ENCODE measurements at places on chromosomes 3 and 15.
A peak's percentile ranks its signal among the peaks of the same experiment; 100 is the strongest.

GRCh38 chr3:132189601-132190000 is 127.6 kb upstream of the ACP3 start:
- no peak for DNase-seq

GRCh38 chr15:70559265-70560239 is 203.8 kb downstream of the UACA start:
- no peak for DNase-seq

- no peak for DNase-seq
Observed at GRCh38 chr3:13189639-13190377, 116.6 kb upstream of the IQSEC1 start.

DNA sequence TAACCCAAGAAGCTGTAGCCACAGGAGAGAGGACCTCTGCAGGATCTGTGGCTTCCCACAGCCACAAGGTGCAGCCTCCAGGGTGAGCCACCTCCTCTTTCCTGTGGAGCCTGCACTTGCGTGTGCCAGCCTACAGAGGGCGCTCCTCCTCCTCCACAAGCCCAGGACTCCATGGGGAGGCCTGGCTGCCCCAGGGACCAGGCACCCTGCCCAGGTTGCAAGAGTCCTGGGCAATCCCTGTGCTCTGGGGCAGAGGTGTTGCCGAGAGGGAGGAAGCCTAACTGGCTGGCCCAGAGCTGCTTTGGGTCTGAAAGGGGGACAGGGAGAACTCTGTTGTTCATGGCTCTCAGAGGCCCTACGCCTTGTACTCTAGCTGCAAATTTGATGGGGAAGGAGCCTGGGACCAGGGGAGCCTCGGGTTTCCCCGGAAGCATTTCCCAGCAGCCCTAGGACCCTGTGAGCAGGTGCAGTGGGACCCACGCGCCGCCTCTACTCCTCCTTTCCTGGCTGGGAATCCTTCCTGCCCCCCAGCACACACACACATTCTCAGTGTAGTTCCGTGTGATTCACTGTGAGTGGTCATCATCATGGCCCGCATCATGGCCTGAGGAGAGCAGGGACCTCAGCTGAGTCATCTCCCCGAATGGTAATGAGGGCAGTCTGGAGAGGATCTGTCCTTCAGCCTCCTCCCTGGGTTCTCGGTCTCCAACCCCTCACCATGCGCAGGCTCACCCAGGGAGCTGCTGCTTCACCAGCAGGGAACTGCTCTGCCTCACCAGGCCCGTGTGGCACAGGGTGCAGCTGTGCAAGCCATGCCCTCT is 24.3 kb downstream of the TBC1D21 start:
- peak; percentile 66 for DNase-seq

GRCh38 chr3:113873814-113874526 is 35.4 kb downstream of the GRAMD1C start:
- DNase-seq, result no peak

- DNase-seq, result peak; percentile 60
Observed at GRCh38 chr3:8837162-8837561, 67.7 kb upstream of the OXTR start.

GRCh38 chr3:143363949-143364348 is 244.4 kb downstream of the CHST2 start:
- DNase-seq, result no peak

DNA sequence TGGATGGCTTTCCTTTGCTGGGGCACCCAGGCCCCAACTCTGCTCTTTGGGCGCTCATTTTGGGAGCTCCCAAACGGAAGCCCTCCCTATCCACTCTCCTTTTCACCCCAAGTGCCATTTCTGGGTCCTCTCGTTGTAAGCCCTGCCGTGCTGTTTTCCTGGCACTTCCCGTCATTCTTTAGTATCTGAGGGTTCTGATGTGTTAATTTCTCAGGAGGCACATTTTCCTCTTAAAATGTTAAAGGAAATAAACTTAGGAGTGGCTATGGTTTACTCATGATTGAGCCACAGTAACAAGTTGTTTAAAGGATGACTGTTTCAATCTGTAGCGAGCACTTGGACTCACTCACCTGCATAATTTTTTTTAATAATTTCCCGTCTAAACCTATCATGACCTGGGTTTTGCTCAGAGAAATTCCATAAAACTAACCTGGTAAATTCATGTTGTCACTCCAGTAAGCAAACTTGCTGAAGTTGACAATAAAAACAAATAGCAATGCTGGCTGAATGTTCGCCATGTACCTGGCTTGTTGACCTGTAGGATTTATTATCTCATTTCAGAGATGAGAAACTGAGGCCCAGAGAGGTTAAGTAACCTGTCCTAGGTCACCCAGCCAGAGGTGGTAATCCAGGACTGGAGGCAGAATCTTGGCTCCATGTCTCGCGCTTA is 10.6 kb downstream of the ALDH1A3 start:
- no peak for DNase-seq

- DNase-seq, result no peak
Observed at GRCh38 chr3:197398286-197398878, 100.0 kb upstream of the DLG1 start.

GRCh38 chr3:14482271-14482721 is 57.8 kb downstream of the GRIP2 start:
- no peak for DNase-seq

- DNase-seq, result no peak
Observed at GRCh38 chr3:43286841-43287499, 630 bp downstream of the SNRK start.

DNA sequence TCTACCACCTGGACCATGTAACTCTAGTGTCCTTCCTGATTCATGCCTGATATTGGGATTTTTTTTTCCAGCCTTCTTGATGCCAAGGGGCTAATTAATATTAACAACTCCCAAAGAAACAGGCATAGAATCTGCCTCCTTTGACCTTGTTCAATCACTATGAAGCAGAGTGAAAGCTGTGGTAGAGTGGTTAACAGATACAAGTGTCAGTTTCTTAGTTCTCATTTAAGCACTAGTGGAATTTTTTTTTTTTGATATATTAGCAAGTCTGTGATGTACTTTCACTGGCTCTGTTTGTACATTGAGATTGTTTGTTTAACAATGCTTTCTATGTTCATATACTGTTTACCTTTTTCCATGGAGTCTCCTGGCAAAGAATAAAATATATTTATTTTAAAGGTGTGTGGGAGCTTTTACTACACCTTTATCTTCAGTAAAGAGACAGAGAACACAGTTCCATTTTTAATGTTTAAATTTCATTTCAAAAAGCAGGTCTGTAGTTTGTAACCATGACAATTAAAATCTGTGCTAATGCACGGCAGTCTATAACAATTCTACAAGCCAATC is 67.1 kb downstream of the TOP2B start:
- DNase-seq, result no peak

GRCh38 chr15:47787875-47788274 is 70.6 kb downstream of the SEMA6D start:
- DNase-seq, result no peak

Data from non-pigmented ciliary epithelial cell (primary cell).